ENCODE measurements at places on chromosomes 7 and 10.
A peak's percentile ranks its signal among the peaks of the same experiment; 100 is the strongest.

- peak; percentile 54 for DNase-seq
Observed at GRCh38 chr7:105656922-105657521, 75.7 kb upstream of the EFCAB10 start.

GRCh38 chr7:38448584-38449234 lies 175.3 kb upstream of the TARP start:
- DNase-seq: no peak

DNA sequence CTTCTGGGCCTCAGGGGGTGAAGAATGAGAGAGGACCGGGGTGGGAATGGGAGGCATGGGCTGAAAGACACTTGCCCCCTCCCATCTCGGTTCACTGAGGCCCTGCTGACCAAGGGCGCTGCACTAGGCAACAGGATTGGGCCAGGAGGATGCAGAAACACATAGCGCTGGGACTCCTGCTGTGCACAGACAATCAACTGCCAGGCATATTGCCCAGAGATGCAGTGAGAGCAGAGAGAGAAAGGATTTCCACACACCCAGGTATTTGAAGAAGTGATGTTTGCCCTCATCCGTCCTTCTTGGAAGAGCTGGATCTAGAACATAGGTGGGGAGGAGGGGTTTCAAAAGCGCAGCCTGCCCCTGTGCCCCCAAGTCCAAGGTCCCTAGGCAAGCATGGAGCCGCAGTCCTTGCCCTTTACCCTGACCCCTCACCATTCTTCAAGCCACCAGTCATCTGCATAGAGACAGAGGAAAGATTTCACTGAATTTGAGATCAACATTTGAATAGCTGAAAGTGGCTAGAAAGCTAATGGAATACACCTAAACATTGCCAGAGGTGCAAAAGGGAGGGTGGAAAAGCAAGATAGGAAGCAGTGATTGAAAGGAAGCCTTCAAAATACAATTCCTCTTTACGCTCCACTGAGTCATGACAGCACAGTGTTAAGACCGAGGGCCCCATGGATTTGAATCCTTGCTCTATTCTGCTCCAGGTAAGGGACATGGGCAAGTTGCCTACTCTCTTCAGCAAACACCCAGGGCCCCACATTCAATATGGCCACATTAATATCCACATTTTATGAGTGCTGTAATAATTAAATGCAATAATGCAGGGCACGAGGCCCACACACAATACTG lies 44.2 kb upstream of the TNS3 start:
- no peak for DNase-seq

- no peak for DNase-seq
Observed at GRCh38 chr10:62755662-62756653, 48.6 kb upstream of the ADO start.

- no peak for DNase-seq
Observed at GRCh38 chr10:77592510-77592909, 45.1 kb downstream of the KCNMA1 start.

GRCh38 chr7:36312915-36313334 lies 76.7 kb upstream of the ANLN start:
- no peak for DNase-seq

- no peak for DNase-seq
Observed at GRCh38 chr7:116032886-116033285, 2.3 kb upstream of the TFEC start.

DNA sequence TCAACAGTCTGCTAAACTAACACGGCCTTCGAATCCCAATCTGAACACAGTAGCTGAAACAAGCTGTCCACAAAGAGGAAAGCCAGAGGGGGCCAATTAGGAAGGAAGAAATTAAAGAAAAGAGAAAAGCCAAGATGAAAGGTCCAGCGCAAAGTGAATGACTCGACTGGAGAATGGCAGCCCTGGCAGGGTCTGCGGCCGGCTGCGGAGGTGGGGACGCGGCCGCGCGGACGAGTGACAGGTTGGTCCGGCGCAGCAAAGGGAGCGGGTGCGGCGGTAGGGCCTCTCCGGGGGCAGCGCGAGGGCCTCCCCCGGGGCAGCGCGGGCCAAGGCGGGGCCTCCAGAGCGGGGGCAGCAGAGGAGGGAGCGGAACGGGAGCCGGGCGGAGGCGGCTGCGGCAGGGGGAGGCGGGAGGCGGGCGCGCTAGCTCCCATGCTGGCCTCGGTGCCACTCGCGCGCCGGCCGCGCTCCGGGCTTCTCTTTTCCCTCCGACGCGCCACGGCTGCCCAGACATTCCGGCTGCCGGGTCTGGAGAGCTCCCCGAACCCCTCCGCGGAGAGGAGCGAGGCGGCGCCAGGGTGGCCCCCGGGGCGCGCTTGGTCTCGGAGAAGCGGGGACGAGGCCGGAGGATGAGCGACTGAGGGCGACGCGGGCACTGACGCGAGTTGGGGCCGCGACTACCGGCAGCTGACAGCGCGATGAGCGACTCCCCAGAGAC lies at the start of gene VWC2:
Gene VWC2, plus strand, starts transcription at position 421 of the 718 bp plus-strand sequence. CDS start 1,798 bp downstream, outside the sequence.
- peak; percentile 21 for DNase-seq

Measured in thyroid gland (tissue), 4 donors.